ENCODE measurements at places on chromosomes 3 and 15. TPM values are rescaled to one million over a fixed set of nuclear protein-coding genes. Genes with fewer than 3 reads are reported as not detected.

- peak; percentile 82 for DNase-seq
Observed at GRCh38 chr3:107240183-107241091, 136.8 kb upstream of the CCDC54 start.

- DNase-seq: no peak
Observed at GRCh38 chr3:30040126-30040525, 566.3 kb upstream of the TGFBR2 start.

NOX5 gene
- 0.33 TPM for total RNA-seq

GOLGA8T gene
- 0.26 TPM for total RNA-seq

P2RY13 gene
- total RNA-seq: under 0.01 TPM

DNA sequence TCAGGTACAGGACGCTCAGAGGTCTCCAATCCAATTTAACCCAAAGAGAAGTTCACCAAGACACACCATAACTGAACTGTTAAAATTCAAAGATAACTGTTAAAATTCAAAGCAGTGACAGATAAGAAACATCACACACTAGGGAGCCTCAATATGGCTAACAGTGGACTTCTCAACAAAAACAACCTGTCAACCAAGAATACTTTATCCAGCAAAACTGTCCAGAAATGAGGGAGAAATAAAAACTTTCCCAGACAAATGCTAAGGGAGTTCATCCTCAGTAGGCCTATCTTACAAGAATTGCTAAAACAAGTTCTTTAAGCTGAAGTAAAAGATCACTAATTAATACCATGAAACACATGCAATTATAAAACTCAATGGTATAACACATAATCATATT lies 36.3 kb upstream of the MYLK start:
- no peak for DNase-seq

PLA2G4F gene
- not detected for total RNA-seq

TRANK1 gene
- total RNA-seq: 20.3 TPM

DNA sequence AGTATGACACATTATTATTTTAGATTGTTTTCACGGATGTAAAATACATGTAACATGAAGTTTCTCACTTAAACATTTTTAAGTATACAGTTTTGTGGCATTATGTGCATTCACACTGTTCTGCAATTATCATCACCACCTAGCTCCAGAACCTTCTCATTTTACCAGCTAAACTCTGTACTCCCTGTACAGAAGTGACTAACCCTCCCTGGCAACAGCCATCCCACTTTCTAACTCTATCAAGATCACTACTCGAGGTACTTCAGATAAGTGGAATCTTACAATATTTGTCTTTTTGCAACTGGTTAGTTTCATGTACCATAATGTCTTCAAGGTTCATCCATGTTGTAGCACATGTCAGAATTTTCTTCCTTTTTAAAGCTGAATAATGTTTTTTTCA lies 116.3 kb upstream of the IGF1R start:
- DNase-seq: no peak

- no peak for DNase-seq
Observed at GRCh38 chr3:126852511-126852910, 130.4 kb upstream of the PLXNA1 start.

C2CD4A gene
- total RNA-seq: not detected

GRCh38 chr3:5754602-5755001 lies 567.1 kb downstream of the EDEM1 start:
- DNase-seq: no peak

IGSF10 gene
- total RNA-seq: 45.9 TPM

GRCh38 chr3:129505341-129505740 lies 23.1 kb upstream of the RHO start:
- no peak for DNase-seq

DNA sequence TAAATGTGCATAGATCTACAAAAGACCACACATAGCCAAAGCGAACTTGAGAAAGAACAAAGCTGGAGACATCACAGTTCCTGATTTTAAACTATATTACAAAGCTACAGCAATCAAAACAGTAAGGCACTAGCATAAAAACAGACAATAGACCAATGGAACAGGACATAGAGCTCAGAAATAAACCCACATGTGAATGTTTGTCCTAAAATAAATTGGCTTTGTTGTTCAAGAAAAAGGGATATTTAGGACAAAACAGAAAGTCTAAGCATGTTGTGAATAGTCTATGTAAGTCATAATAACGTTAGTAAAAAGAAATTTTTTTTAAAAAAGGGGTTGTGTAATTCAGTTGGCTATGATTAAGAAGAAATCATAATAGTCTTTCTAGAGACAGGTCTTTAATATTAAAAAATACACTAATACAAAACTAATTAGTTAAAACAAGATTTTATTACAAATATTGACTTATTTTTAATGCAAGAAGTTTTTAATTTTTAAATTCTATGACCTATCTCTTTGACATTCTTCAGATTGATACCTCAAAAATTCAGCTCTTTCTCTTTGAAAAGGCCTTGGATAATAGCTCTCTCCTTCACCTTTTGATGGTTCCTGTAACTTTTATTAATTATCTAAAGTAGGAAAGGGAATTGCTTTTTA lies 11.6 kb downstream of the TMEM212 start:
- DNase-seq: no peak

- DNase-seq: no peak
Observed at GRCh38 chr15:50244153-50244552, 21.4 kb downstream of the HDC start.

DNA sequence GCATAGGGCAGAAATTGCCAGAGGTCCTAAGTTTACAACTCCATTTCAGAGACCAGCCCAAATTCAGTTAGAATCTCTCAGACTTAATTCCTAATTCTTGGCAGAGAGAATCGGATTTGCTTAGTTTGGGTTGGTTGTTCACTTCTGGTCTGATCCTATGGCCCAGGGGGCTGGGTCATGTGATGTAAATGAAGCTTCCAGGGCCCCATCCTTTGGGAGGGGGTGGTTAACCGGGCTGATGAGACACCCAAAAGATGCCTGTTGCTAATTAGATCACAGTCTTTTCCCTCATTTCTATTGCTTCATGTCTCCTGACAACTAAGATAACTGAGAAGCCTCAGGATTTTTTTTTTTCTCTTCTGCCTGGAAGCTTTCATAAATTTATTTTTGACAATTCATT lies 11.1 kb upstream of the ZNF620 start:
- DNase-seq: no peak

CLRN1 gene
- not detected for total RNA-seq

- DNase-seq: no peak
Observed at GRCh38 chr15:64149893-64150578, 1.5 kb upstream of the SNX22 start.

- no peak for DNase-seq
Observed at GRCh38 chr3:133400006-133400515, at the start of gene BFSP2. Gene BFSP2, plus strand, starts transcription at chr3:133400056. Its CDS starts 28 bp downstream, at chr3:133400084.

DNA sequence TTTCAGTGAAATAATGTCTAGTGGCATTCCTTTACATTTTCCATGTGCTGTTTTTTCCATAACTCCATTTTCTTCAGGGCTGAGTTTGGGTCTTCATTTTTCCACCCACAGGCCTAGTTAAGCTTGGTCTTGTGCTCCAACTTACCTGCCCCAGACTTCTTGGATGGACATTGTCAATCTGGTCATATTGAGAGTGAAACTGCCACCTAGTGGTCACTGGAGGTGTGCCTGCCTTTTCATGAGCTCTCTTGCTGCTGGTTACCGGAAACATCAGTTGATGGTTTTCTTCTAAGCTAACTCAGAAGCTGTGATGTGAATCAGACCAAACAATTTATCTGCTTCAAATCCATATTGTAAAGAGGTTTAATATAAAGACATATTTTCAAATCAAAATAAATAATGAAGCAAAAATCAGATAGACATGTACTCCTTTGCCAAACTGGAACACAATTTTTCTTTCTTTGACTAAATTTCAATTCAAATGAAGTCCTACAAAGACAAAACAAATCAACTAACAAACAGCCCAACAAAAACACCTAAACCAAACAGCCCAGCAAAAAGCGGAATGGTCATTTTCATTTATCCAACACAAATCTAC lies 135.1 kb upstream of the RASGRP1 start:
- peak; percentile 46 for DNase-seq

- DNase-seq: no peak
Observed at GRCh38 chr15:71820127-71820526, 9.8 kb downstream of the NR2E3 start.

- DNase-seq: peak; percentile 80
Observed at GRCh38 chr3:177427540-177427939, 230.3 kb upstream of the TBL1XR1 start.

- no peak for DNase-seq
Observed at GRCh38 chr3:193231201-193231600, 9.8 kb upstream of the PLAAT1 start.

DNA sequence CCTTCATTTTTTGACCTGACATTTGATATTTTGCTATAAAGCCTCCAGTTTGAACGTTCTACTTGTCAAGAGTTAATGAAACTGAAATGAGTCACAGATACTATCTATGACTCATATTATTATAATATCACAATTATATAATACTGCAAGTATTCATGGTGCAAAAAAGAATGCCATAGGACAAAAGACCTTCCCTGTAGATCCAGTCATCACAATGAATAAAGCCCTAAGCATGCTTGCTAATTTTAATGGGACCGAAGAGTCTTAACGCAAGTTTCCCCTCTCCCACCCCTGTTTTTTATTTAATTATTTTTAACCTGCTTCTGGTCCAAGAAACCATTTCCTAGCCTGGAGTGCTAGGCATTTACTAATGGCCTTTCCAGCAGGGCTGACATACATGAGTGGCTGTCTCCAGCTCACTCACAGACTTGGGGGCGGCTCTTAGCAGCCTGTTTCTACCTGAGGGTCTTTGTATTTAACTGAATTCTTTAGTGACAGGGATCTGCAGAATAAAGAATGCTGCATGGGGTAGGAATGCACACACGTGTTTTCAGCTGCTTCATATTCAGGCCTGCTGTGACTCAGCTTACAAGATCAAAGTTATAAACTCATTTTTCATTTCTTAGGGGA lies 61.2 kb downstream of the THBS1 start:
- DNase-seq: peak; percentile 93

DNA sequence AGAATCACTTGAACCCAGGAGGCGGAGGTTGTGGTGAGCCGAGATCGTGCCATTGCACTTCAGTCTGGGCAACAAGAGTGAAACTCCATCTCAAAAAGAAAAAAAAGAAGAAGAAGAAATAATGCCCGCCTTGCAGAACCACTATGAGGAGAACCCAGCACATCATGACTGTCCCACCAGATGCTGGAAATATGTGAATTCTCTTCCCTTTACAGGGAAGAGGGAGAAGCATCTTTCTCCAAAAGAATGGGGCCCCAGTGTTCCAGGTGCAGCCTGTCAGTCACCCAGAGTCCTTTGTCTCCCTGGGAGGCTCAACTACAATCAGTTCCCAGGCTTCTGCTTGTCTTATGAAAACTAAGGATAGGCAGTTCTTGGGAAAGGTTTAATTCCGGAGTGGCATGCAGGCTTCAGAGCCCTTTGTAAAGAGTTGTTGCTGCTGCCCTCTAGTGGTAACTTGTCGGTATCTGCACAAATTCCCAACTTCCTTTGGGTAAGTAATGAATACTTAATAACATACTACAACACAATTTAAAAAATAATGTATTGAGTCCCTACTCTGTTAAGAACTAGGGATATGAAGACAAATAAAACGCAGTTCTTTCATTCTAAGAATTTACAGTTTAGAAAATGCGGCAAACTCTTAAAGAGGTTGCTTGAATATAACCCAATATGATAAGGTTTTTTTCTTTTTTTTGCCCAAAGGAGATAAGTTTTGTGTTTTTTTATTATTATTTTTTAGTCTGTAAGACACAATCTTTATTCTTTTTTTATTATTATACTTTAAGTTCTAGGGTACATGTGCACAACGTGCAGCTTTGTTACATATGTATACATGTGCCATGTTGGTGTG lies 18.6 kb upstream of the TICRR start:
- DNase-seq: peak; percentile 83
